ENCODE measurements at places on chromosomes 7 and 10.

DNA sequence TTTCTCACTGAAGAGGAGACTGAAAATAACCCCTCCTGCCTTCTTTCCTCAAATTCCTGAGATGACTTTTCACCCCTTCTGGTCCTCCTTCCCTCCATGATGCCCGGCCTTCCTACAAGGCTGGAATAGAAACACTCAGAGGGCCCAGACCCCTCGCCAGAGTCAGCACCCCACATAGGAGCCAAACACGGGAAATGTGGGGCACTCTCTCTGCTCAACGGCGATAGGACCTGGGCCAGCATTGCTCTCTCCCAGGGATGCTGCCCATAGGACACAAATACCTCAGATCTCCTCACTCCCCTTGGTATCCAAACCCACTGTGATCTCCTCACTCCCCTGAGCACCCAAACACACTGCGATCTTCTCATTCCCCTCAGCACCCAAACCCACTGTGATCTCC is 7.4 kb downstream of the CFAP46 start:
- DNase-seq, result no peak

- no peak for DNase-seq
Measured at GRCh38 chr7:5420067-5420880, 3.4 kb downstream of the TNRC18 start.

GRCh38 chr7:30178748-30179436 is 44.1 kb downstream of the MTURN start:
- DNase-seq, result no peak

DNA sequence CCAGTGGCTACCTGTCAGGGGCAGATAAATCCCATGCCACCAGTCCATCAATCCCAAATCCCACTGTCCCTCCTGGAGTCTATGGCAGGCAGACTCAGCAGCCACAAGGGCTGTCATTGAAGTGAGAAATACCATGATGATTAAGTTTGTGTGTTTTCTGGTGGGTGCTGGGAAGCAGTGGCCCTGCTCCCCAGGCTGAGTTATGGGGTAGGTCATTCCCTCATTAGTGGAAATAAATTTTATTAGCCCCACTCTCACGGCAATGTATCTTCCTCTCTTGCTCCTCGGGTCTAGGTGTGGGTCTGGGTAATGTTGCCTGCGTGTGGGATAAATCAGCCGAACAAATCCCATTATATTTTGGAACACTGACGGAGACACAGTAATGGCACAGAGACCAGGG is 76.8 kb downstream of the PLXNA4 start:
- DNase-seq, result no peak

- DNase-seq, result no peak
Measured at GRCh38 chr10:100129424-100129823, 47.8 kb upstream of the CPN1 start.

DNA sequence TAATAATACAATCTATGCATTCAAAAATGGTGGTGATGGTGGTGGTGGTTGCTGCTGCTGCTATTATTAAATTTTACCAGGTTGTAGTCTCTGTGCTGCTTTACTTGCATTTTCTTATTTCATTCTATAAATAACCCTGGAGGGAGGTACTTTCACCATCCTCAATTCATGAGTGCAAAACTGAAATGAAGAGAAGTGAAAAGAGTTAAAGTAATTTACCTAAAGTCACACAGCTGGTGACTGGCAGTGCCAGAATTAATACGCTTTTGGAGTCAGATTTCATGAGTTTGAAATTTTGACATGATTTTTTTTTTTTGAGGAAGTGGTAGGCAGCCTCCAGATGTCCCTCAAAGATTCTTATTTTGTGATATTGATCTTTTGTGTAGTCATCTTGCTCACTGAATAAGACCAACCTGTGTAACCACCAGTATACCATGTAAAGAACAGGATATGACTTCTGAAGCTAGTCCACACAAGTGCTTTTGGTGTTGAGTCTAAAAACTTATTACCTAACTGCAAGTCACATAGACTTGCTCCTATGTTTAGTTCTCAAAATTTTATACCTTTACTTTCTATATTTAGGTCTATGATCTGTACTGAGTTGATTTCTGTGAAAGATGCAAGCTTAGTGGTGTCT is 218.8 kb downstream of the ZWINT start:
- DNase-seq, result no peak

DNA sequence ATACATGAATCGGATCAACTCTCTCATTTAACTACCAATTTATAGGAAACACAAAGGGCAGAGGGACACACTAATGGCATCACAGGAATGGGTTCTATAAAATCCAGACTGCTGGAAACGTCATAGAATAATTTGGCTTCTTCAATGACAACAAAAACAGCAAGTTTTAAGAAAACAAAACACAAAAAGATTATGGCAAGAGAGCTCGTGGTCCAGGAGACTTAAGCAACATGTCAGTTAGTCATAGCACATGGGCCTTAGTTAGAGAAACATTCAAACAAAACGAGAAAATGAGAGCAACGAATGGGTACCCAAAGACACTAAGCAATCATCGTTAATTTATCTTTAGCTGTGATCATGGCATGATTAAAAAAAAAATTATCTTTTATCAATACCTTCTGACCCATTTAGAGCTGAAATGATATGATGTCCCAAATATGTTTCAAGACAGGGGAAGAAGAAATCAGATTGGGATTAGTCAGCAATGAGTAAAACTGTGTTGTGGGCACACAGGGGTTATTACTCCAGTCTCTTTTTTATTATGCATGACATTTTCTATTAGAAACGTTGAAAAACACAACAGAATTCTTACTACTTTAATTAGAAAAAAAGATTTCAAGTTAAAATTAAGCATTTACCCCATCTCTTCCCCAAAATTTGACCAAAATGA is 28.3 kb downstream of the NCAPG2 start:
- DNase-seq, result no peak

DNA sequence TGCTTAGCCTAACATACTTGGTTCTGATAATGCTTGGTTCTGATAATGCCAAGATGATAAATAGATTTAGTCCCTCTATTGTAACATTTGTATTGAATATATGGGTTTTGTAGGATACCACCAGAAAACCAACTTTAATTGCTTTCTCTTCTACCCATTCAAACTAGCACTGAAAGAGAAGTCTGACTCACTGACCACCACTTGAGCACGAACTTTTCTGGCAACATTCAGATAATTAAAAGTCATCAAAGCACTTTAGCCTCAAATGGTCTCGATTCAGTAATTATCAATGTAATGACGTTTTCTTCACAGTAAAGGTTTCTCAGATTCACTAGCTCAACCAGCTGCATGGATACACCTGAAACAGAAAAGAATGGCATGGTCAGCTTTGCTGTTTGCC is 63.0 kb downstream of the HDAC9 start:
- DNase-seq, result no peak

GRCh38 chr7:148547951-148548350 is 42.6 kb upstream of the C7orf33 start:
- DNase-seq, result no peak

GRCh38 chr10:93445097-93445960 is 36.8 kb downstream of the MYOF start:
- DNase-seq, result no peak

- no peak for DNase-seq
Measured at GRCh38 chr7:96691702-96692101, 17.9 kb downstream of the SEM1 start.

- DNase-seq, result no peak
Measured at GRCh38 chr7:16368885-16369284, 52.5 kb downstream of the CRPPA start.

DNA sequence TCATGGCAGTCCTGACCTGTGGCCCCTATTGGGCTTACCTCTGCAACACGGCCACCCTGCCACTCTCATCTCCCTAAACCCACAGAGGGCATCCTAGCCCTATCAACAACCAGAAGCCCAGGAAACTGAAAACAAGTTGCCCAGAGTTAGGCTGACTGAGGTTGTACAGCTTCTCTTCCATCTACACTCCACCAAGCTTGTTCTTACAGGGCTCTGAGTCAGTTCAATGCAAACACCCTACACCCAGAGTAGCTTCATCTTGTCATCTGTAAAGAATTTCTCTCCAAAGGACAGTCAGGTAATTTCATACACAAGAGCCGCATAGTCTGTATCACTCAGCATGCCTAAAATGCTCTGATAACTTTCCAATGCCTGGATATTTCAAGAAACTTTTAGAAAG is 175.4 kb downstream of the ARID5B start:
- no peak for DNase-seq

DNA sequence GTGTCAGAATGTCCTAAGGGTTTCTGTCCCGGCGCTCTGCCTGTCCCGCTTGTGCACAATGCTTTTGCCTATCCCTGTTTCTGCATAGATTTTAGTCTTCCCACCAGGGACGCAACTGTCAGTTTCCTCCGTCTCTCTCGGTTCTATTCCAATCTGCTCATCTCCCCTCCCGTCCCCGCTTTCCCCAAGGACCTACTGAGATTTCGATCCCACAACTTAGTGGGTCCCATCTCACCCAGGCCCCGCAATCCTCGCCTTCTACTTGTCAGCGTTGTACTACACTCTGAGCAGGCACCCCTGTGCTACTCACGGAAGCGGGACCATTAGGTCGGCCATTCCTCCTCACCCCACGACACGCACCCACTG is 519 bp upstream of the ZNF655 start:
- no peak for DNase-seq

DNA sequence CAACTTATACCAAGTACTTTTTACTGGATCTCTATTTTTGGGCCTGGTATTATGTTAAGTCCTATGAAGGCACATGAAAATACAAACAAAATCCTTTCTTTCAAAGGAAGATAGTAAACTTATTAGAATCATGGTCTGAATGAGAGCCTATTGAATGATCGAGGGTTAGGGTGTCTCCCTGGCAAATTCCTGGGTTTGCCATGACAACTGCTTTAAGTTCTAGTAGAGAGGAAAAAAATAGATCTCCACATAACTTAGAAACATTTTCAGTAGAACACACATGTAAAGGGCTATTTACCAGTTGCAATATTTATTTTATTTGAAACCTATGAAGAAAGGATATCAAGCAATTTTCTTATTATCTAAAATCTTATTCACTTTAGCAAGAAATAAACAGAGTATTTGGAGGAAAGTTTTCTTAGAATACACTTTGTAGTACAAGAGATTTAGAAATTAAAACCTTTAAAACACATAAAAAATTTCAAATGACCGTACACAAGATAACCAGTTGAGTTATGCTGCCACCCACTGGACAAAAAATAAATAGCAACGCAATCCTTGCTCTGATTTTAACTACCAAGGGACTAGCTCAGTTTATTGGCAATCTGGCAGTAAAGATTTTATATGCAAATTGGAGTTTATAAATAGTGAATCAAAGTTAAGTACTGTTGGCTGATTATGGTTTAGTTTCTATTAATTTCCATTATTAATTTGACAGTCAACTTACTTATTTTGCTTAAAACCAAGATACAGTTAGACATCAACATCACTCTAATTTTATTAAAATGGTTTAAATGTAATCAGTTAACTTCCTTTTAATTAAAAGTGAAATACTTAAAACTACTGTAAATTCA is 33.9 kb downstream of the CACUL1 start:
- peak; percentile 56 for DNase-seq

GRCh38 chr7:47328392-47329319 is 253.3 kb downstream of the TNS3 start:
- no peak for DNase-seq

DNA sequence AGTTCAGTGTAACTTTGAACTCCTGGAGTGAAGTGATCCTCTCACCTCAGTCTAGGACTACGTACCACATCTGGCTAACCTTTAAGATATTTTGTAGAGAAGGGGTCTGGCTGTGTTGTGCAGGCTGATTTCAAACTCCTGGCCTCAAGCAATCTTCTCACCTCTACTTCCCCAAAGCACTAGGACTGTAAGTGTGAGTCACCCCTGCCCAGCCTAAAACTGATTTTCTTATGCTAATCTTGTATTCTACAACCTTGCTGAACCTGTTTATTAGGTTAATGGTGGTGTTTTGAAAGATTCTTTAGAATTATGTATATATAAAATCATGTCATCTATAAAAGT is 58.0 kb downstream of the LCOR start:
- DNase-seq, result no peak

DNA sequence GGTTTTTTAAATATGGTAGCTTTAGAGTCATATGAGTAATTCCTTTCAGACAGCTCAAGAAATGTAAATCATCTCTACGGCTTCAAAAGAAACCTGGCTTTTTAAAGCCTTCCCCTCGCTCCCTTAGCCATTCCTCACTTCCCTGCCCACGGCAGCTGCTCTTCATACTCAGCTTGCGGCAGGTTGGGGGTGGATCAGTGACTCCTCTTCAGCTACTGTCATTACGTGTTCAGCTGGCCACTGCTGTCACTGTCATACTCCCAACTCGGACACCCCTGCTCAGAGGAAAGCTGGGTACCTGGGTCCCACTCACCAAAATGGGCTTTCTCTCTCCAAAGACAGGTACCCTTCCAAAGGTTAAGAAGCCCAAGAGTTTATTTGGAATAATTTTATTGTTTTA is 6.6 kb downstream of the YWHAG start:
- peak; percentile 12 for DNase-seq

Data from activated naive CD4-positive, alpha-beta T cell treated with Interleukin-2 at 50 U/mL for 16 hours (primary cell).